ENCODE measurements at places on chromosomes 13 and 19. TPM values are rescaled to one million over a fixed set of nuclear protein-coding genes. Genes with fewer than 3 reads are reported as not detected.

DNA sequence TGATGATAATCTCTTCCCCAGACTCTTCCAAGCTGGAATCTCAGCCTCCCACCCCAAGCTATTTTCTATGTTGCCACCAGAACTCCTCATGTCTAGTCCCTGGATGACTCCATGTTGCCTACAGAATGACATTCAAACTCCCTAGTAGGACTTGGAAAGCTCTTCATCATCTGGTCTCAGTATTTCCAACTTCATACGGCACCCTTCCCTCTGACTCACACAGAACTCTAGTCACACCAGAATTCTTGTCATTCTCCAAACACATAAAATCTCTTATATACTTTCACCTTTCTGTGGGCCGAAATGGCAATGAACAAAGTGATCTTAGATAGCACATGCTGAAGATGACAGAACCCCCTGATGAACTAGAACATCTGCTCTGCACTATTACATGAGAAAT lies 86.2 kb downstream of the CAB39L start:
- DNase-seq: no peak

DNA sequence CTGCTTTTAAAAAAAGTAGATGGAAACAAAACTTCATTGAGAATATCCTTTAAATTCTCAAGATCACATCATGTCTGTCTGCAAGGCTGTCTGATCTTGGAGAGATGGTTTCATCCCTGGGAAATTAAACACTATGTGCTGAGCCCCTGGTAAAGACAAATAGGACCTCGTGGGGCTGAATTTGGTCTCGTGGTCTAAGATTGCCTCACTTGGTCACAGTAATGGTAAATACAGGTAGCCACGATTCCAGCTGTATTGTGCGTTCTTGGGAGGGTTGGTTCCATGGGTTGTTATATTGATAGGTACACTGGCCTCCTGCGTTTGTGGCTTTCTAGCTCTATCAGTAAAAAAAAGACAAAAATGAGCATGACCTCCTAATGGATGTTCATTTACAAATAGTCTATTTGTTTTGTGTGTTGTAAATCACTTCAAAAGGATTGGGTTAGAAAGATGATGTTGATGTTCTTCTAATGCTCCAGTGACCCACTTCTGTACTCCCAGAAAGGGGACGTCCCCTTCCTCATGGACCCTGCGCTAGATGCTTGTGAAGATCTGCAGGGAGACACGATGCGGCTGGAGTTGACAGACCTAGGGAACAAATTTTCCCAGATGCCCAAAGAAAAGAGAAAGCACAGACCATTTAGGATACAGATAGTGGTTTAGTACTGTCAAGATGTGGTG lies 1.8 kb downstream of the CEBPG start:
- no peak for DNase-seq

DNA sequence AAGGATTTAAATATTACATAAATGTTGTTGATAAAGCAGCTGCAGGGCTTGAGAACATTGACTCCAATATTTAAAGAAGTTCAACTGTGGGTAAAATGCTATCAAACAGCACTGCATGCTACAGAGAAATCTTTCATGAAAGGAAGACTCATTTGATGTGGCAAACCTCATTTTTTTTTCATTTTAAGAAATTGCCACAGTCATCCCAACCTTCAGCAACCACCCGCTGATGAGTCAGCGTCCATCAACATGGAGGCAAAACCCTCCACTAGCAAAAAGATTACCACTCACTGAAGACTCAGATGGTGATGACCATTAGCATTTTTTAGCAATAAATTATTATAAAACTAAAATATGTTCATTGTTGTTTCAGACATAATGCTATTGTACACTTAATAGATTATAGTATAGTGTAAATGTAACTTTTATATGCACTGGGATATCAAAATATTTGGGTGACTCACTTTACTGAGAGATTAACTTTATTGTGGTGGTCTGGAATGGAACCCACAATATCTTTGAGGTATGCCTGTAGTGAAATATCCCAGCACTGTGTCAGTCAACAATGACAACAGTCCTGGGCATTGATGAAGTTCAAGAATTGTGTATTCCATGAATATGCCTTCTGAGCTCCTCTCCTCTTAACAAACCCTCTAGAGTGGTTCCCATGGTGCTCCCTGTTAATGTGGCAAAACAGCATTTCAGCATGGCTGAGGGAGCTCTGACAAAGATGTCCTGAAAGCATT lies 52.4 kb upstream of the SOX21 start:
- no peak for DNase-seq

DNA sequence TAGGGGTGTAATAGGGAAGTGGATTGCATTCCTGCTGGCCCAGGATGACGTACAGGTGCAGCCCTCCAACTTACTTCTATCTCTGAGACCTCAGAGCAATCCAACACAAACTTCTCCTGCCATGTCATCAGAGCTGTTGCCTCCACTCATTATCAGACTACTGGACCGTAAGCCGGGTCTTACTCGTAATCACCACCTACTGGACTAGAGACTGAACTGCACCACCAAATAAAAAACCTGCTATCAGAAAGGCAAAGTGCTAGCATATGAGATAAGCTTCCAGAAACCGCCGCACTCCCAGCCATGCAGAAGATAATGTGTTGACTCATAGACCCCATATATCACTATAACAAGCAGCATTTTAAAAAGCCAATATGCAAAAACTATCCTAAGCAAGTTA lies 102.0 kb downstream of the SLITRK1 start:
- DNase-seq: no peak

FAAP24 gene
- 3.4 TPM for polyA plus RNA-seq

GRCh38 chr19:1230783-1231489 lies 6.9 kb downstream of the CBARP start:
- DNase-seq: no peak

GRCh38 chr13:45441633-45442032 lies 23.1 kb upstream of the COG3 start:
- DNase-seq: no peak

PCSK4 gene
- polyA plus RNA-seq: 12.6 TPM

DNA sequence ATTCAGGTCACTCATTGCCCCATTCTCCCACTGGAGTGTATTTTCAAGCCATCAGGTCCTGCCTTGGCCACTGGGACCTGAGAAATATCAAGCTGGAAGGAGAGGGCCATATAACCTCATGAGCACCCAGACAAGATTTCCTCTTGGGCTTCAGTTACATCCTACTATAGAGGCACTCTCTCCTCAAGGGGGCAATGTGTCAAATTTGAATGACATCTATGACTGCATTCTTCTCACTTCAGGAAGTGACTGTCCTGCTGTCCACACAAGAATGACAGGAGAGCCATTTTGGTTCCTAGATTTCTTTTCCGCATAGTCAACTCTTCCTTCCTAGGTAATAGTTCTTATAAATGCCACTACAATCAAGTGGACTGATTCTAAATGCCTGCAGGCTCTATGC lies 416.2 kb downstream of the DIAPH3 start:
- DNase-seq: no peak

Data from spinal cord (tissue), 10 donors.